ENCODE measurements at places on chromosomes 4 and X.

DNA sequence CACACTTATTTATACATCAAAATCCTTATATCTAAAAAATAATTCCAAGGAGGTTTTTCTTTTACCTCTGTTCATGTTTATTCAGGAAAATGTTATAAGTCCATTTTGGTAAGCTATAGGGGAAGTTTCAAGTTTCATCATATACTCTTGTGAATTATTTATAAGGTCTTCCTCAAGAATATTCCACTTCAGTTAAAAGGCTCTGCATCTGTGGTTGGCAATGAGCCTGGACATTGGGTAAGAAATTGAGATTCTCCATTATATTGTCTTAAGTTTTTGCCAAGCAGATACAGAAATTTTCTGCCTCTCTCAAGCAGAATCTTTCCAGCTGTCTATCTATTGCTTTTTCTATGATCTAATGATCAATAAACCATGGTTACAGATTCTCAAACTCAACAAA is 641.9 kb downstream of the NLGN4X start:
- DNase-seq, result no peak

GRCh38 chr4:62262676-62263075 is 1062.5 kb downstream of the ADGRL3 start:
- no peak for DNase-seq

DNA sequence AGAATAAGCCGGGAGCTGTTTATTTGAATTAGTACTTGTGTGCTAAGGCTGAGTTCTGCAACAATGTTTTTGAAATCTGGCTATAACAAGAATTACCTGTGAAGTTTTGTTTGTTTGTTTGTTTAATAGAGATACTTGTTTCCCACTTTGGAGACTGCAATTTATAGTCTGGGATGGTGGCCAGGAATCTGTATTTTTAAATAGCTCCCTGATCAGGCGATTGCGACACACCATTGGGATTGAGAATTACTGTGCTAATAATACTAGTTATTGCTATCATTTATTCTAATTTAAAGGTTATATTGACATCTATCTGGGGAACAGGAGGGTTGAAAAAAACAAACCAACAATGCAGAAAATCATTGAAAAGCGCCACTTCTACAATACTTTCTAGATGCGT is 951.6 kb upstream of the TENM3 start:
- DNase-seq, result no peak

DNA sequence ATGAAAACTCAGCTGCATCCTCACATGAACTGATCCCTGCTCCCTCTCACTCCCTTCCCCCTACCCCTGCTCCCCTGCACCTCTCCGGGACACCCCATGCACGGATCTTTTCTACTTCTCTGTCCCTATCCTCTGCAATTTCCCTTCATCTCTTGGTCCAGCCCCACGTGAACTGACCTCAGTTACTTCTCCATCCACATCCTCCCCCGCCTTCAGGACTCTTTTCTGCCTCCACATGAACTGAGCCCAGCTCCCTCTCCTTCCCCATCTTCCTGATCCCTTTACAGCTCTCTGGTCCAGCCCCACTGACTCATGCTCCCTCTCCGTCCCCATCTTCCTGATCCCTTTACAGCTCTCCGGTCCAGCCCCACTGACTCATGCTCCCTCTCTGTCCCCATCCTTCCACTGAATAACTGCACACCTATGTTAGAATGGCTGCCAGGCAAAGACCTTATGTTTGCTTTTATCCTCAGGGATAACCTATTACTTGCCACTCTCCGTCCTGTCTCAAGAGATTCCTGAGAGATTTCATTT is 5.6 kb downstream of the CETN2 start:
- DNase-seq, result no peak

DNA sequence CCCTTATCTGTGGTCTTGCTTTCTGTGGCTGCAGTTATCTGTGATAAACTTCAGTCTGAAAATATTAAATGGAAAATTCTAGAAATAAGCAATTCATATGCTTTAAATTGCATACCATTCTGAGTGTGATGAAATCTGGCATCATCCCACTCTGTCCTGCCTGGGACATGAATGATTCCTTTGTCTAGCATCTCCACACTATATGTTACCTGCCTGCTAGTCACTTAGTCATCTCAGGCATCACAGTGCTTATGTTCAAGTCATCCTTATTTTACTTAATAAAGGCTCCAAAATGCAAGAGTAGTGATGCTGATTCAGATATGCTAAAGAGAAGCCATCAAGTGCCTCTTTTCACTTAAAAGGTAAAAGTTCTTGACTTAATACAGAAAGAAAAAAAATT is 14.3 kb upstream of the RAB9B start:
- DNase-seq, result no peak

GRCh38 chr4:77418333-77418732 is 187.3 kb upstream of the CXCL13 start:
- DNase-seq, result no peak

DNA sequence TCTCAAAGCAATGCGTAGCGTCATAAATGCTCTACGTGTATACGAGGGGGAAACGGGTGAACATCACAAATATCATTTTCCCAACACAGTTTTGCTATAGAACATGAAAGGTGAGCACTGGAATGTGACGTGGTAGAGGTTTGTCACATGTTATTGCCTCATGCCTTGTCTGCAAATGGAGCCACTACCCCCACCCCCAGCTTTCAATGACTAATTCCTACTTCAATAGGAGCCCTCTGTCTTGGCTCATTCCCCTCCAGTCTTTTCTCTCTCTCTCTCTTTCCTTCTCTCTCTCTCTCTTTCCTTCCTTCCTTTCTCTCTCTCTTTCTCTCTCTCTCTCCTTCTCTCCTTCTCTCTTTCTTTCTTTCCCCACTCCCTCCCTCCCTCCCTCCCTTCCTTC is 127.0 kb downstream of the STOX2 start:
- no peak for DNase-seq

GRCh38 chrX:10048076-10048475 is 80.9 kb downstream of the CLDN34 start:
- no peak for DNase-seq

- no peak for DNase-seq
These were observed 48.6 kb upstream of the STARD8 start for GRCh38 chrX:68598841-68599240.

All from activated gamma-delta T cell (primary cell).